Stimulated activated CD8-positive, alpha-beta memory T cell treated with anti-CD3 and anti-CD28 coated beads, Interleukin-4, amount 100 ng/mL, for 4 hours (primary cell): ENCODE measurements at places on chromosomes 6 and 20.

DNA sequence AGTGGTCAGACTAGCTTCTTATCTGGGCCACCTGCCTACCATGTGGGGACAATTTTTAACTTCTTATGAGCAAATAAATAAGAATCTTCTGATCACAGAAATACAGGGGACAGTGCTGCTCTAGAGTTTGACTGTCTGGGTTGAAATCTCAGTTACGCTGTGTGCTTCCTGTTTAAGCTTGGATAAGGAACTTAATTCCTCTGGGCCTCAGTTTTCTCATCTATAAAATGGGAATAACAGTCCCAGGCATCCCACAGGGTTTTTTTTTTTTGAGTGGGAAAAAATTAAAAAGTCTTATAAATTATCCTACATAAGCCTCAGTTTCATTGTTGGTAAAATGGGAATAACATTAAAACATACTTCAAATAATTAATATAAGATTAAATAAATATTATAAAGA lies 340.9 kb downstream of the ESR1 start:
- no peak for DNase-seq

DNA sequence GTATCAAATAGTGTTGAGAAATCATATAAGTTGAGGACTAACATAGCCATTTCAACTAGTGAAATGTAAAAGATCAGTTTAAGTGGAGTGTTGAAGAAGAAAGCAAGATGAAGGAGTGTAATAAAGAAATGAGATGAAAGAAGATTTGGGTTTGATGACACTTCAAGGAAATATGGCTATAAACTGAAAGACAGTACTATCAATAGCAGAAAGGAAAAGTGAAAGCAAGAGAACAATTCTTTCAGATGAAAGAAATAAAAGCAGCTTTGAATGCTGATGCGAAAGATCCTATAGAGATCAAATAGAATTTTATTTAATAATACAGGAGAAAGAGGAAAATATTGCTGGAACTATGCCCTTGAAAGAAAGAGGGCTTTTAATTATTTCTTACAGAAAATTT lies 92.8 kb upstream of the PRSS16 start:
- no peak for DNase-seq

DNA sequence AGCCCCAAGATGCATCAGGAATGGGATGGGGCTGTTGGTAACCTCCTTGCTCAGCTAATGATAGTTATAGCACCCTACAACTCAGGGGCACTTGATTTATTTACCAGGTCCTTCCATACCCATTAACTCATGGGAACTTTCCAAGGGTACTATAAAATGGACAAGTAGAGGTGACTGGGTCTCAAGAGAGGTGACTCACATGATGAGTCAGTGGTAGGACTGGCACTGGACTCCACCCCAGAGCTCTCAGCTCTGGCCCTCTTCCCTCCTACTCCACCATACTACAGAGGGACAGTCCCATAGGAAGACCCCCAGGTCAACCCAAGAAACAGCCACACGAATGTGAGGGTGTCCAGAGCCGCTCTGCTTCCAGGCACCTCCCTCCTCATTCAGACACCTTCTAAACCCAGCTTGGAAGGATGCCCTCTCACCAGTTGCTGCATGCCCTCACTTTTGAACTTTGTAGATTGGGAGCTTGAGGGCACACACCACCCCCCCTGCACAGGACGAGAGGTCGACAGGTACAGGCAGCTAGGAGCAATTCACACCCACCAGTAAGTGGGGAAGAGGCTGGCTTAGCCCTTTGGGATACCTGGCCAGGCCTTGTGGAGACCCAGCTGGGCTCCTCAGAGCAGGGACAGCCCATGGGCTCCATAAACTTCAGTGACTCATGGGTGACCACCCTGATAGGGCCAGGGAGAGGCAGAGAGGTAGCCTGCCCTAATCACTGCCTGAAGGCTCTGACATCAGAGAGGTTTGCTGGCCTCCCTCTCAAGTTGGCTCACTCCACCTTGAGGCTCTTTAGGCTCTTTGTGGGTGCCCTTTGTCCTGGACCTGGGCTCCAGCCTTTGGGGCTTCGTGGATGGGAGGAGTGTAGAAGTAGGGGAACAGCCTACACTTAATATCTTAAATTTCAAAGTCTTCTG lies 81.6 kb upstream of the MLN start:
- no peak for DNase-seq

DNA sequence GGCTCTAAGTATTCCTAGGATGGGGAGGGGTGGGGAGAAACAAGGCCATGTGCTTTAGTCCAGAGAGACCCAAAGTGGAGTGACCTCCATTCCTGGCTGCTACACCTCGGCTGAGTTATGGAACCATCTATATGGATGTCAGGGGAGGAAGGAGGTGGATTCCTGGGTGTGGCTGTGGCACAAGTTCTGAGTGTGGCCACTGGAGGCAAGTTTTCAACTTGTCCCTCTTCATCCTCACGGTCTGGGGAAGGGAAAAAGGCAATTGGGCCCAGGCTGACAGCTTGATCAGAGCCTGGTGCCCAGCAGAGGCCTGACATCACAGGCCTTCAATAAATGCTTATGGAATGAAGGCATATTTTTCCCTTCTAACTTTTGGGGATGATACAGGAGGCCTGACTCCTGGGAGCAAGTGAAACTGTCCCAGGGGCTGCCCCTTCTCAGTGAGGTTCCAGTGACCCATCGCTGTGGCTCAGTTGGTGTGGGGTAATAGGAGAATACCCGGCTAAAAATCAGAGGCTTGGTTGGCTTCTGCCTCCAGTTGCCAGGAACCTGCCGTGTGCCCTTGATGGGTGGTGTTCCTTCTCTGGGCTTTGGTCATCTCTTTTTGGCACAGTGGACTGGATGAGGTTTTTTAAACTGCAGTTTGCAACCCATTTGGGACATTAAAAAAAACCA lies 1.8 kb upstream of the ITPR3 start:
- DNase-seq: no peak

- DNase-seq: peak; percentile 42
Observed at GRCh38 chr20:31560094-31560745, 44.9 kb upstream of the ID1 start.

DNA sequence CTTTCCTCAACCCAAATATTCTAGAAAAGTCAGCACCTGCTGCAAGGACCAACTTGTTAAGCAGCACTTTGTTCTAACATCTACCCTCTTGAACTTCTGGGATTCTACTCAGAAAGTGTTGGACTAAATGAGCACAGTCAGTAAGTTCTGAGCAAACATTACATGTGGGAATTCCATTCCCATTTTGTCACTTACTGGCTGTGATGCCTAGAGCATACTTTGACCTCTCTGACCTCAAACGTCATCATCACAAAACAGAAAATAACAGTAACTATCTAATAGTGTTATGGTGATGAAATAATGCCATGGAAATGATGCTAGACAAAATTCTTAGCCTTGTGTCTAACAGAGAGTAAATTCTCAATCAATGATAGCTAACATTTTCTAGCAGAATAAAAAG lies 829.4 kb downstream of the EPHA7 start:
- DNase-seq: no peak

- no peak for DNase-seq
Observed at GRCh38 chr20:23255106-23255505, 95.5 kb upstream of the NXT1 start.
